ENCODE measurements at places on chromosomes 4 and X. TPM values are rescaled to one million over a fixed set of nuclear protein-coding genes. Genes with fewer than 3 reads are reported as not detected.

TRIML1 gene
- total RNA-seq = not detected

GPRIN3 gene
- 23.7 TPM for total RNA-seq

MAGEA4 gene
- not detected for total RNA-seq

POLN gene
- 1.4 TPM for total RNA-seq

FAM47A gene
- total RNA-seq = not detected

DCX gene
- 0.22 TPM for total RNA-seq

KDR gene
- 5.8 TPM for total RNA-seq

MAGEB2 gene
- not detected for total RNA-seq

FGFBP2 gene
- not detected for total RNA-seq

CFAP299 gene
- total RNA-seq = not detected

MAGEA8 gene
- total RNA-seq = not detected

All from mucosa of descending colon (tissue), 3 donors.